ENCODE measurements at places on chromosomes 1 and 21.

- DNase-seq = no peak
Measured at GRCh38 chr1:182337736-182338571, 53.6 kb downstream of the GLUL start.

- no peak for DNase-seq
Measured at GRCh38 chr1:99619583-99619982, 26.3 kb upstream of the PALMD start.

DNA sequence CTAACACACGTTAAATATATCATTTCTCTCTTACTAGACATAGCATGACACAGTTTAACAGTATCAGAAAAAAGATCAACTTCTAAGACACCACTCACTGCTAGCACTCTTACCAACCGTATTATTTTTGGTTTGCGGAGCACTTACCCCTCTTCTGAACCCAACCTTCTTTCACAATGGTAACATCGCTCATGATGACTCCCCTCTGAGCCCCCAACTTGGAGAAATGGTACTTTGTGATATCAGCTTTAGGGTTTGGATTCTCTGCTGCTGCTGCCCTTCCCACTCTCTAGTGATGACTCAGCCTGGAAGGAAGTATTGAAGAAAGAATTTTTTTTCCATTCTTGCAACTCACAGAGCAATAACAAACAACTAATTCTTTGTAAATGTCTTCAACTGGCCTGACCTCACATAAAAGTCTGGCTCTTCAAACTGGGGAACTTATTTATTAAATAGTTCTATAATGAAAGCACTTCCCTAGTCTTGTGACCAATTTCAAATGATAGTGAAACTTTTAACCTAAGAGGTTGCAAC lies 7.0 kb downstream of the AKT3 start:
- peak; percentile 86 for DNase-seq

DNA sequence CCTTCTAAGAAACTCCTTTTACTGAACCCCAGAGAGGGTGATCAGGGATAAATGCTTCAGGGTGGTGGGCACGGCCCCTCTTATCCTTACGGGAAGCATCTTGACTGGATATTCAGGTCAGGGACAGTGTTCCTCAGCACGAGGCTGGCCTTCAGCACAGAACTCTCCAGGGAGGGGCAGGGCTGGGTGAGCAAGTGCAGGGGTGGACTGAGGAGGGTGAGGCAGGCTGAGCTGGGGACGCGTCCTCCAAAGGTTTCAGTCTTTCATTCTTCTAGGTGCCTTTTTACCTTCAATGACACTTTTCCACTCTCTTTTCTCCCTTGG lies 52.3 kb downstream of the RASSF5 start:
- no peak for DNase-seq

DNA sequence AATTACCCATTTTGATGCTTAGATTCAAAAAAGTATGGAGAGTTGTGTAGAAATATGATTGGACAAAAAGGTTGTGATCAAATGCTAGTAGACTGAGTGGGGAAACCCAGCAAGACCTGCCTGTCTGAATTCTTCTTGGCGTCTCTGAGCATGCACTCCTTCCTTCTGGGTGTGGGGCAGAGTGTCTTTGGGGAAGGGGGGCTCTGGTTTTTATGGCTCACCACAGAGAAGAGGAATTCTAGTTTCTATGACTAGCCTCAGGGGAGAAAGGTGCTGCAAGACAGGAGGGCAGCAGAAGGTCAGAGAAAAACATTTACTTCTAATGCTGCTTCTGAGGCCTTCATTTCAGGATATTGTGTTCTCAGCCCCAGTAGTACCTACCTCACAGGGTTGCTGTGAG lies 33.9 kb upstream of the PIGC start:
- DNase-seq = no peak

DNA sequence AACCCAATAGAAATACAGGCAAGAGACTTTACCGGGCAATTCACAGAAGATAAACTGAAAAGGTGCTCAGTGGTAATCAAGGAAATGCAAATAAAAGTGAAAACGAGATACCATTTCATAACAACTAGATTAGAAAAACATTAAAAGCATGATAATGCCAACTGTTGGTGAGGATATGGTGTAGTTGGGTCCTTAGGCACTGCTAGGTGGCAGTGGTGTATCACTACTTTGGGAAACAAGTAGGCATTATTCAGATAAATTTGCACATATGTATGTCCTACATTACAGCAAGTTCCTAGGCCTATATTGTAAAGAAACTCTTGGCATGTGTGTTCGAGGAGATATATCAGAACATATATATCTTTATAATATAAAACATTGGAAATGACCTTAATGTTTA lies 31.0 kb downstream of the AZIN2 start:
- peak; percentile 26 for DNase-seq

- no peak for DNase-seq
Measured at GRCh38 chr1:189628857-189629256, 848.8 kb downstream of the BRINP3 start.

DNA sequence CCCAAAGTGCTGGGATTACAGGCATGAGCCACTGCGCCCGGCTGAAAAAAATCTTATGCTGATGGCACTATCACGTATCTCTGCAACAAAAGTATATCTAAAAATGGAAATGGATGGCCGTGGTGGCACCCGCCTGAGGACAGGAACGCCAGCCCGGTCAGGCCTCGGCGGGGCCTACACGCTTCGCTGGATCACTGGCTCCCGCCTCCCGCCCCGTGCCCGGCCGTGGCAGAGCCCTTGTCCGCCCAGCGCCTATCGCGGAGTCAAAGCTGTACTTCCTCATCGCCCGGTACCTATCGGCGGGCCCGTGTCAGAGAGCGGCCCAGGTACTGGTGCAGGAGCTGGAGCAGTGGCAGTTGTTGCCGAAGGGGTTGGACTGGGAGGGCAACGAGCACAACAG lies 28.8 kb upstream of the PDPN start:
- no peak for DNase-seq

GRCh38 chr21:37405629-37406028 lies 39.1 kb downstream of the DYRK1A start:
- DNase-seq = no peak

- DNase-seq = peak; percentile 54
Measured at GRCh38 chr1:228664399-228664914, 70.8 kb upstream of the RHOU start.

GRCh38 chr1:111214074-111214801 lies 13.3 kb upstream of the CHI3L2 start:
- DNase-seq = no peak

GRCh38 chr1:48469616-48470480 lies 2.2 kb downstream of the SPATA6 start:
- peak; percentile 40 for DNase-seq

DNA sequence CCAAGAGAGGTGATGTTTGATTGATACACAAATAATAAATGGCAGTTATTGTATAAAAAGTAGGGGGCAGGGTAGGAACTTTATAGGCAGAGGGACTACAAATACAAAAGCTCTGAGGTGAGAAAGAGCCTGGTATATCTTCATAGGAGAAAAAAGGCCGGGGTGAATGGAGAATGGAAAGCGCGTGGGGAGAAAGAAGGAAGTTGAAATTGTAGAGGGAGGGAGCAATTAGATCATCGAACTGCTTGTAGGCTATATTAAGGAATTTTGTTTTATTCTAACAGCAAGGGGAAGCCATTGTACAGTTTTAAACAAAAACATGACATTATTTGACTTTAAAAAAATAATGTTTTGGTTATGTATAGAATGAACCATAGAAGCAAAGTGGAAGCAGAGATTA lies 147.4 kb downstream of the PDE4B start:
- DNase-seq = no peak

GRCh38 chr1:159845751-159846629 lies 16.5 kb downstream of the VSIG8 start:
- no peak for DNase-seq

All from fibroblast of skin of back (primary cell).